ENCODE measurements at places on chromosomes 1 and 21.

GRCh38 chr21:42555756-42556438 is 42.2 kb downstream of the SLC37A1 start:
- DNase-seq: no peak

DNA sequence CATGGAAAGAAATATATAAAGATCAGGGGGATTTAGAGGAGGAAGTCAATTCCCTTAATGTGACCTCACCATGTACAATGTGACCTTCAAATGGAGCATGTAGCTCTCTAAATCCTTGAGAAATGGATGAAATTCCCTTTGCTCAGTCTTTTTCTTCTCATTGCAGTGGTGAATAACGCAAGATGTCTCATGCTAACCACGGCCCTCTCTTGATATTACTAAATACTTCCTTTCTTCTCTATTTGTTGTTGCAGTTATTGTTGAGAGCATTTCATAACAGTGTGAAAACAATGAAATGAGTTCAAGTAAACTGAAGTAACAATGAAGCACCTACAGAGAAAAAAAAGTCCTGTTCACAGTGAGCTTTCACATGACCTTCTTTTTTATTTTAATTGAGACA is 55.6 kb downstream of the ZNF281 start:
- no peak for DNase-seq

GRCh38 chr1:107536266-107536665 is 395.4 kb downstream of the NTNG1 start:
- DNase-seq: no peak

DNA sequence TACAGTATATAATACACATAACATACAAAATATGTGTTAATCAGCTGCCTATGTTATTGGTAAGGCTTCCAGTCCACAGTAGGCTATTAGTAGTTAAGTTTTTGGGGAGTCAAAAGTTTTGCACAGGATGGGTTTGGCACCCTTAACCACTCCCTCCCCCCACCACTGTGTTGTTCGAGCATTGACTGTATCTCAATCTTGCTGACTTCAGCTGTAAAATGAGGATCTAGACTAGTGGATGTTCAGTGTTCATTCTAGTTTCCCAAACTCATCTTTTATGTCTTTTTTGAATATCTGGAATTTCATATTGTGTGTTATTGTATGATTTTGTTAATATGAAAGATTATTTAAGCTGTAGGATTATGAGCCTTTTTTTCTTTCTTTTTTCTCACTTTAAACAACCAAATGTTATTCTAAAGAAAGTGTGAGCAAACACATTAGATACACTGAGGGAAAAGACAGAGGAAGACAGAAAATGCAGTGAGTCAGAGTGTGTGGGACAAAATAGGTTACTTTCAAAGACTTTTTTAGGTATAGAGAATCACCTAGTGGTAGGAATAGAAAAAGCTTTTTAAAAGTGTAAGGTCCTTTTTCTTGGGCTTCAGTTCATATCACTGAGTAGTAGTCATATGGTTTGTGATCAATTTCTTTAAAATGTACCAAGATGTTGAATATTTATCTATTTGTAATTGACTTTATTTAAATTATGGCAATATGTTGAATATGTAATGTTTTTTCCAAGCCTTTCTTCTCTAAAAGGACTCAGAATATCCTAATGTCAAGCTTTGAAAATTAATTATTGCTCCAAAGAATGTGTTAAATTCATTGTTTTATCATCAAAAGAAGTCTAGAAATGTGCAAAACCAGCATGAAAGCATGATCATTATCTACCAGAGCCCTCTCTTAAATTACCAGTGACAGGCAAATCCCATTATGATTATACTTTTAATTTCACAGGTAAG is 17.9 kb upstream of the CENPF start:
- DNase-seq: no peak

DNA sequence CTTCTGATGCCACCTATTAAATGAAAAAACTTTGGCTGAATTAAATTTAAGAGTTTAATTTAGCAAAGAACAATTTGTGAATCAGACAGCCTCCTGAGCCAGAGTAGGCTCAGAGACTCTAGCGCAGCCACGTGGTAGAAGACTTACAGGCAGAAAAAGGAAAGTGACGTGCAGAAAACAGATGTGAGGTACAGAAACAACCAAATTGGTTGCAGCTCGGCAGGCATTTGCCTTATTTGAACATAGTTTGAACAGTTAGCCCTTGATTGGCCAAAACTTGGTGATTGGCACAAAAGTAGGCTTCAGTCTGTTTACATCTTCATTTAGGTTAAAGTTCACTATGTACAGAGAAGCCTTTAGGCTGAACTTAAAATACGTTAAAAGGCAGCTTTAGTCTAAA is 22.9 kb downstream of the TCP10L start:
- no peak for DNase-seq

DNA sequence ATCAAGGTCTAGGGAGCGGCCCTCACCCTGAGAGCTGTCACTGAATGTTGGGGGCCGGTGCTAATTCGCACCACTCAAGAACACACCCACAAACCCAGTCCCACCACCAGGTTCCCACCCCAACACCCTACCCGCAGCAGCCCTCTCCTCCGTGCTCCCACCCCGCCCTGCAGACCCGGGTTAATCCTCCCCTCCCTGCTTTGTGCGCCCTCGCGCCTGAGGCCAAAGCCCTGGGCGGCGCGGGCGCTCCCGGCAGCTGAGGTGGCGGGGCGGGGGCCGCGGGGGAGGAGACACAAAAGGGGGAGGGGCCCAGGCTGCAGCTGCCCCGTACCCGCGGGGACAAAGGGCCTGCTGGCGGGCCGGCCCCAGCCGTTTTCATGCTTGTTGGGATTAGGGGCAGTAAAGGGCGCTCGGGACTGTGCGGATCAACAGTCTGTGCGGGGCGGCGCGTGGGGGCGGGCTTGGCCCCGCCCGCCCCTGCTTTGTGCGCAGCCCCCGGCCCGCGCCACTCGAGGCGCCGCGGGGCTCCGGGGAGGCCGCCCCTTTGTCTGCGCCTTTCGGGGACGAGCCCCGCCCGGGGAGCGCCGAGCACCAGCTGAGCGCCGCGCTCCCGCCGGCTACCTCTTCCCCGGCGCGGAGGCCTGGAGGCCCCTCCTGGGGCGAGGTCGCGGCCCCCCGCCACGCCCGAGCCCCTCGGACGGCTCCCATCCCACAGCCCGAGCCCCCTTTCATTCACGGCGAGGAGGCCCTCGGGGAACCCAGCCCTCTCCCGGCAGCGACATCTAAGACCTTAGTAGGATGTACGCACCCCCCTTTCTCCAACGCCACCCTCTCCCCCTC is 10.9 kb downstream of the C1orf216 start:
- no peak for DNase-seq

GRCh38 chr1:175252561-175252960 is 60.0 kb upstream of the KIAA0040 start:
- DNase-seq: no peak

Data from activated T-helper 1 cell treated with anti-CD3 and anti-CD28 coated beads, Interleukin-2, amount 50 U/mL, for 16 hours (primary cell).